ENCODE measurements at places on chromosomes 11 and 22.

GRCh38 chr22:32802237-32802765, 796 bp downstream of the TIMP3 start:
- DNase-seq: no peak

DNA sequence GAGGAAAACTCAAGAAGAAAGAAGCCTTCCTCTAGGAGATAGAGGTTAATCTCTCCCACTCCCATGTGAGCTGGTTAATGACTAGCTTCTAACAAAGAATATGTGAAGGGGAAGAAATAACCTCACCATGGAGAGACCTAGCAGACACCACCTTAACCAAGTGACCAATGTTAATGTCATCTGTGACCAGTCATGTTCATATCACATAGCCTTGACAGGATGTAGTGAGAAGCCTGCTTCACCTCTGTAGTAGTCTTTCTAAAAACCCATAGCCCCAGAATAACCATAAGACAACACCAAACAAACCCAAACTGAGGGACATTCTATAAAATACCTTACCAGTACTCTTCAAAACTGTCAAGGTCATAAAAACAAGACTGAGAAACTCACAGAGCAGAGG, 21.5 kb upstream of the POU2AF1 start:
- no peak for DNase-seq

DNA sequence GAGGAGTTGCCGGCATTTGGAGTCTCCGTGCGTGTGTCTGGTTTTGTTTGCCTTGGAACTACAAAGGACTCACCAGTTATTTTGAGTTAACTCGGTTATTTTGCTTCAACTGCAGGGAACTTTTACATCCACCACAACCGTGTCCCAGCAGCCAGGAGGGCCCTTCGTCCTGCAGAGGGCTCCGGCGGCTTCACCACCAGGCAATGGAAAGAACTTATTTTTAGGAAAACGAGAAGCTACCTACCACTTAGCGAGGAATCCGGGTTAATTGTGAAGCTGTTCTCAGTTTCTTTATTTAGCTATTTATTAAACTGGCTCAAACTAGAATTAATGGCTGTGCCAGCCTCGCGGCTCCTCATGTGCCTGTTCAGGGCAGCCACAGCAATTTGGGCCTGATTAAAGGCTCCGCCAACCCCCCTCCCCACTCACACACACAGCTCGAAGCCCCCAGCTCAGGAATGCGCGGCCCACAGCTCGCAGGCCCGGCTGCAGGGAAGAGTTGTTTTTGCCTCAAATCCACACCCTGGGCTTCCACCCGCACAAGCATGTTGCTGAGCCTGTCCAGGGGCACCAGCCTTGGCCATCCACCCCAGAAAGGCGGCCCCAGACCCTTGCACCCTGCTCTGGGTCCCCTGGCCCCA, 55.9 kb upstream of the FGF3 start:
- DNase-seq: no peak

GRCh38 chr22:22787786-22788459, 99.7 kb upstream of the IGLL5 start:
- DNase-seq: peak; percentile 8

DNA sequence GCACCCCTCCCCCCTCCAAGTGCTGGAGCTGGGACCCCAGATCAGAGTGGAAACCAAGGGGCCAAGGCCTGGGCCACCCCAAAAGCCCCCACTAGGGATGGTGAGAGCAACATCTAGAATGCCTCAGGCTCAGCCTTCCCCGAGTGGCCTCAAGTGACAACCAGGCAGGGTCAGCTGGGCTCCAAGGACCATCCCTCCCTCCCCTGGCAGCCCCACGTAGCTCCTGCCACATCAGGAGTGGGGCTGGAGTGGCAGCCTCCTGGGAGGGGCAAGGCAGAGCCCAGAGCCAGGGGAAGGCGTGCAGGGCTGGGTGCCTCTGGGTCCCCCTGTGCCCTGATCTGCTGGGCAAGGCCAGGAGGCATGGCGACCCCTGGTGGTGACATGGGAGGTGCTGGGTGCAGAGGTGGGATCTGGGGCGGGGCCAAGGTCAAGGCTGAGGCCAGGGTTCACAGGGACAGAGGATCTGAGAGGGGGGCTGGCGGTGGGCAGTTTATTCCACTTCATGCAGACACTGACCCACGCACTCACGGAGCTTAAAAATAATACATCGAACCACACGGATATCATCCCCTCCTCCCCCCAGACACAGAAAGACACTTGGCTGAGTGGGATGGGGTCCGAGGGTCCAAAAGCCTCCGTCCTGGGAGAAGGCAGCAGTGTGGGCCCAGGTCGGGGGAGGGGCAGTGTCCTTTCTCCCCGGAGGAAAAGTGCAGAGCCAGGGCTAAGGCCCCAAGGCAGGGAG, 15.8 kb upstream of the EHD1 start:
- no peak for DNase-seq

DNA sequence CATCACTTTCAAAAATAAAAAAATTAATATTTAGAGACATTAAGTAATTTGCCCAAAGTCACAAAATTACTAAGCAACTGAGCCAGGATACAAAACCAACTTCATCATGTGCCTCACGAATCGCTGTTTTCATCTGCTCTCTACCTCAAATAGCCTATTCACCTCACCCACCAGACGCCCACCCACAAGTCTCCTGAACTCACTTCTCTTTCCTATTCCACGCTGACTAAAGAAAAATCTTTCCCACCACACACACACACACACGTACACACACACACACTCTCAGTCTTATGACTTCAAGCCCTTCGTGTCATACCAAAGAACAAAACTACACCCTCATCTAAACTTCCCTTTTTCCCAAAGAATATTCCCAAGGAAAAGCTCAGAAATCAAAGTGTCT, 2.2 kb downstream of the OR8B12 start:
- no peak for DNase-seq

DNA sequence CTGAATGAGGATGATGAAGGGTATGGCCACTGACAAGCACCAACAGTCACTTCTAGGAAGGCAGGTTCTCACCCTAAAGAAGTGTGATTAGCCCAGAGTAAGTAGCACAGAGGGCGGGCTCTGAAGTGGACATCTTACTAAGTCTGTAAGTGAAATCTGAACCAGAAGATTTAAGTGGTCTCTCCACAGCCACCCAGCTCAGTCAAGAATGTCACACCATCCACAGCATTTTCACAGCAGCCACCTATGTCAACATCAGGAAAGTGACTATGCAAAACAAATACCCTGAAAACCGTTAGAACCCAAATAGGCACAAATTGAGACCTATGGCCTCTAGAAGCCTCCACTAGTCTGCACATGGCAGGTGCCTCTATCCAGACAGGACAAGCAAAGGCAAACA, 23.0 kb upstream of the STK33 start:
- no peak for DNase-seq

- no peak for DNase-seq
Measured at GRCh38 chr11:76234021-76234415, 27.7 kb upstream of the WNT11 start.

DNA sequence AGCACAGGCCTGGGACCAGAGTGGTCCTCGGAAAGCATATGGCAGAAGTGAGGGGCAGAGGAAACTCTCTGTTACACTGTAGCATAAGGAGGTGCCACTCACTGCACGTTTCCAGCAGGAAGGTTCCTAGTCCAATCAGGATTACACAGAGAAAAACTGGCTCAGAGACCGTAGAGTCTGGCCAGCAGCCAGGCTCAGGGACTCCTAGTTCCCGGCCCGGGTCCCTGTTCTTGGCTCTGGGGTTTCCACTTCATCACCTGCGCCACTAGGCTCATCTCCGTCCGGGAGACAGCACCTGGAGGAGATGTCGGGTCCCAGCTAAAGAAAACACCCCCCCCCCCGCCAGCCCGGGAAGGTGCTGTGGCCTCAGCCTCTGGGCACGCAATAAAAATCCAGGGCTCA, 1.1 kb downstream of the TTLL12 start:
- no peak for DNase-seq

DNA sequence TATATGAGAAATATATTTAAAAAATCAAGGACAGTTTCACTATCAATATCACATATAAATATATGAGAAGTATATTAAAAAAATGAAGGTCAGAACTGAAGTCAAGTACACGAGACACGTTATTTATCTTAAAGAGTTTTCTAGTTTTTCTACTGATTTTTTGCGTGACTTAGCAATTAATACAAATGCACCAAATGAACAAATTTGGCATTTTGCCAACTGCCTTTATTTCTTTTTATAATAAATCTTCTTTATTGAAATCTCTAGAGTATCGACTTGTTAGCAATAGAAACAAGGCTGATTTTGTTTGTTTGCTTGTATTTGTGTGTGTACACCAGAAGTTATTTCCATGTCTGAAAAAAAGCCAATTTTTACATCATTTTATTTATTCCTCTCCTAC, 1684.7 kb upstream of the RAG2 start:
- no peak for DNase-seq

DNA sequence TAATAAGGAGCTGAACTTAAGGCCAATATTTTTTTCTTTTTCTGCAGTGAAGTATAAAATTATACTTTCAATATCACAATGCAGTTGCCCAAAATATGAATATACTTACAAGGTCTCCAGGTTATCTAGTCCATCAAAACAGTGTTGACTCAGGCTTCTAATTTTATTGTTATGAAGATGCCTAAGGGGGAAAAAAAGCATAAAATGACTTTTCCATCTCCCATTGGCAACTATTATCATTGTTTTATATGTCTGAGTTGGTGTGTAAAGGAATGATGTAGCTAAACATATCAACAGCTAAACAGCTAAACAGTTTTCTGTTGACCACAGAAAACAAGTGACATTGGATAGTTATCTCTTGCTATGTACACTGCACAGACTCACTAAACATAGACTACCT, 21.2 kb upstream of the CCDC34 start:
- DNase-seq: no peak

DNA sequence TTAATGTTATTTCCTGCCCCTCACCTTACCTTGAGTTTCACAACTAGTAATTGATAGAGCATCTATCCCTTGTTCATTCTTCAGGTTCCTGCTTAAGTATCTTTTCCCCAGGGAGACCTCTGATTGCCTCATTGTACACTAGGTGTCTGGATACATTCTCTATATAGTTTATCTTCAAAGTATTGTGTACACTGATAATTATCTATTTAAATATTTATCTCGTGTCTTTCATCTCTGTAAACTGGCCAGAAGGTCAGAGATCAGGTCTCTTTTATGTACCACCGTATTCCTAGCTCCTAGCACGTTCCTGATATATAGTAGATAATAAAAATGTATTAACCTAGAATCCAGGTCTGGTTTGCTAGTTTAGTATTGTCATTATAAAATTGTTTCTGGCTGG, 6.4 kb downstream of the TMEM126B start:
- DNase-seq: no peak

GRCh38 chr11:69909561-69910518, 90.6 kb upstream of the FGF3 start:
- DNase-seq: no peak

DNA sequence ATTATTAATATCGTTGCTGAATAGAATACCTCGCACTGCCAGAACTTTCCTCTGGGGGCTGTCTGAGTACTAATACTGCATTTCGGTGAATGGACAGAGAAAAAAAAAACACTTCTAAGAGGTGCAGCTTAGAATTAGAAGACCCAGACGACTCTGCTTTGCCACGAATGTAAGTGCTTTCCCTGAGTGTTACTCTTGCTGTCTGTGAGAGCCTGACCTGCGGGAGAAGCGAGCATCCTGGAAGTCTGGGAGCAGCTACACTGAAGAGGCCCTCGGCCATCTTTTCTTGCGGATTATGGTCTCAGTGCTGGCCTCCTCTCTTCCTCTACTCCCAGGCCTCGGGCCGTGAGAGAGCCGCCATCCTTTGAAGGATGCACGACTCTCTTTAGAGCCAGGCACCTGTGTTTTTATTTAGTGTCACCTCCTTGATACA, 94.9 kb downstream of the SCN3B start:
- no peak for DNase-seq

DNA sequence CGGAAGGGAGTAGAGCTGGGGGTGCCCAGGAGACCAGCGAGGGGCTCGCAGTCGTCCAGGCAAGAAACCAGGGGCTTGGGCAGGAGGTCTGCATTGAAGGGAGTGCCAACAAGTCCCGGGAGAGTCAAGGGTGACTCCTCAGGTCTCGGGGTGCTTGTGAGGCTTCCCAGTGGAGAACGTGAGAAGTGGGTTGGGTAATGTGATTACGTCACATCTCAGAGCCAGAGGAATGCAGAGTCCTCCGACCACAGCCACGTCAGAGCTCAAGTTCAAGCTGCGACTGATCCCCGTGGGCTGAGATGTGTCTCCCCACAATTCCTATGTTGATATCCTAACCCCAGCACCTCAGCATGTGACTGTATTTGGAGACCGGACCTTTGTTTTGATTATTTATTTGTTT, 89.7 kb upstream of the SHANK2 start:
- no peak for DNase-seq

DNA sequence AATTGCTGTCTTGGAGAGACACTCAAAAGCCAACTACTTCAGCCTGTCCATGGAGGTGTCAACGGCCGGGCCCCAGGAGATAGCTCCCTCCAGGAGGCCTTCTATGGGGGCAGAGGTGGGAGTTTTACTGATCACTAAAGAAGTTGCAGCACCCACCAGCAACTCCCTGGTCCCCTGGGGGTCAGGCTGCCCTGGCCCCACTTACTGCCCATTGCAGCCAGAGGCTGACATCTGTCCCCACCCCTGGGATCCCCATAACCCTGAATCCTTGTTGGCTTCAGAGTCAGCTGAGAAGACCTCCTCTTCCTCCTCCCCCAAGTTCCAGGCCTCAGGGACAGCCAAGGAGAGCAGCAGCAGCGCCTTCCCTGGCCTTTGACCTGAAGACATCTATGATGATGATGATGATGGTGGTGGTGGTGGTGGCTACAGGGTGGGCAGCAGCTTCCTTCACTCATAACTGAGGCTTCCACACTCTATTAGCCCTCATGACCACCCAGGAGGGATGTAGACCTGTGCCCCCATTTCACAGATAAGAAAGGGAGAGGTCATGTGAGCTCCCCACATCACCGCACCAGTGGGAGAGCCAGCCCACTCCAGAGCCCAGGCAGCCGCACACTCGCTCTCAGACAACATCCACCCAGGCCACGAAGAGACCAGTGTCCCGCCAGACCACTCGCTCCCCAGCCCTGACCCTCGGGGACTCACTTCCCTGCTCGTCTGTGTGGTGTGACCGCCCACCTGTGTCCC, 43.8 kb upstream of the FGF3 start:
- DNase-seq: no peak
